ENCODE measurements at places on chromosomes 12 and 14. TPM values are rescaled to one million over a fixed set of nuclear protein-coding genes. Genes with fewer than 3 reads are reported as not detected.

LRTM2 gene
- not detected for total RNA-seq

ARHGEF25 gene
- 5.1 TPM for total RNA-seq

RNASE3 gene
- not detected for total RNA-seq

NR1H4 gene
- total RNA-seq, result not detected

FOXN4 gene
- total RNA-seq, result 0.20 TPM

ADSS1 gene
- total RNA-seq, result 6.4 TPM

CCDC175 gene
- not detected for total RNA-seq

DAO gene
- not detected for total RNA-seq

SLC4A8 gene
- 1.7 TPM for total RNA-seq

OR6C1 gene
- not detected for total RNA-seq

SENP1 gene
- total RNA-seq, result 11.4 TPM

FGF6 gene
- total RNA-seq, result not detected

LRCOL1 gene
- not detected for total RNA-seq

CLEC14A gene
- not detected for total RNA-seq

TPH2 gene
- not detected for total RNA-seq

MYF6 gene
- not detected for total RNA-seq

FOXG1 gene
- 0.15 TPM for total RNA-seq

PROX2 gene
- not detected for total RNA-seq

SAMD15 gene
- 1.9 TPM for total RNA-seq

LGALS3 gene
- 173 TPM for total RNA-seq

CAPZA3 gene
- total RNA-seq, result not detected

COL2A1 gene
- not detected for total RNA-seq

PDZRN4 gene
- total RNA-seq, result not detected

MEG3 gene
- total RNA-seq, result 53.8 TPM

KRT73 gene
- not detected for total RNA-seq

ALDH6A1 gene
- 2.7 TPM for total RNA-seq

Measured in A549 treated with Mapracorat at 1 μM for 4 hours (cell line).